ENCODE measurements at places on chromosomes 1 and 21.

DNA sequence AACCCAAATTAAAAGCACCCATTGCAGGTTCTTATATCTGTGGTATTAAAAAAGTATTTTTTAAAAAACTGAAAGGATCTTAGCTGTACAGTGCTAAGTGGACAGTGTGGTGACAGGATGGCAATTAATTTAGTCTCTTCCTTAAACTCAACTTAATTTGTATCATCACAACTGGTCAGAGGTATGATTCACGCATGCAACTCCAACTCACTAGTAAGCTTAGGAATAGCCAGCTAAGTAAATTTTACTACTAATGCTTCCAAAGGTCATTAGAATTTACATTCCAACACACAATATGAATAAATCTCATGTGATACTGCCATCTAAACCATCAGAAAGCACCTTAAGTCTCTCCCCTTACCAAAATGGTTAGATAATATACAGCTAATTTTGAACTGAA lies 35.4 kb downstream of the ENAH start:
- DNase-seq, result no peak

GRCh38 chr1:109118089-109118488 lies 4.2 kb downstream of the ELAPOR1 start:
- DNase-seq, result no peak

- no peak for DNase-seq
These were observed 87.2 kb downstream of the ATP1A1 start for GRCh38 chr1:116460261-116460660.

DNA sequence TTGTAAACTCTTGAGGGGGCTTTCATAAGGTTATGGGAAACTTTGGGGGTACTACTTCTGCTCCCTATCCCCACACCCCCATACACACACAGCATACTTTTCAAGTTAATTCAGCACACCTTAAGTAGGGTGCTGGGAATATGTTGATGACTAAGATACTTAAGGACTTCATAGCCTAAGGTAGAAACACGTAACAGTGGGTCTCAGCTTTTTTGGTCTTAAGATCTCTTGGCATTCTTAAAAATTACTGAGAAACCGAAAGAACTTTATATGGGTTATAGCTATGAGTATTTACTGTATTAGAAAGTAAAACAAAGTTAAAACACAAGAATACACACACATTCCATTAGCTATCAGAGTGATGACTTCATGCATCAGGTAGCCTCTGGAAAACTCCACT lies 2.1 kb downstream of the OTUD3 start:
- DNase-seq, result no peak

GRCh38 chr1:221717485-221717853 lies 24.4 kb downstream of the DUSP10 start:
- DNase-seq, result no peak

- DNase-seq, result no peak
These were observed 69.9 kb downstream of the CACHD1 start for GRCh38 chr1:64539781-64540218.

- no peak for DNase-seq
These were observed 406 bp downstream of the NME7 start for GRCh38 chr1:169367096-169367685.

- DNase-seq, result no peak
These were observed 61.3 kb downstream of the ROR1 start for GRCh38 chr1:63835128-63835527.

DNA sequence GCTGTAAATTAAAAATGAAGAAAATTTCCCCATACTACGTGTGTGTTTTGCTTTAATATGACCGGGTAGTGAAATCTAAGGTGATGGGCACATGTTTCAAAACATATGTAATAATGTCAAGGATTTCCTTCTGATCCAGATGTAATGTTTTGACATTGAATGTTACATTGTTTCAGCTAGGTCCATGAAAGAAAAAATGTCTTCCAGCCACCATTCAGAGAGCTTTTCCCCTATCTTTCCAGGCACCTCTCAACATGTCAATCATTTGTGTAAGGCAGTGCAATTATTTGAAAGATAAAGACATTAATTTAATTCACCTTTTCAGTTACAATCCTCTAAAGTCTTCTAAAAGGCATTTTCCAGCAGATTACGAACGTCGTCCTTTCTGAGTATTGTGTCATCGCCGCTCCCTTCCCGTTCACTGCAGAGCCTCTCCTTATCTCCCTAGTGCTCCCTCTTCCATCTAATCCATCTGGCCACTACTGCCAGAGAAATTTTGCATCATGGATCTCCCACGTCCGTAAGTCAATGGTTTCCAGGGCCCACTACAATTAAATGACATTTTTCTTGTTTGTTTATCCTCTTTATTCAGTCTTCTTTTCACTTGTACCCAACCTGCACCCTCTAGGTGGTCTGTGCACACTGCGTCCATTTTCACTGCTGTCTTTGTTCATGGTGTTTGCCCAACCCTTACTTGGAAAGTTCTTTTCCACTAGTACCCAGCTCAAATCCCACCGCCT lies 1.3 kb upstream of the VAMP3 start:
- no peak for DNase-seq

DNA sequence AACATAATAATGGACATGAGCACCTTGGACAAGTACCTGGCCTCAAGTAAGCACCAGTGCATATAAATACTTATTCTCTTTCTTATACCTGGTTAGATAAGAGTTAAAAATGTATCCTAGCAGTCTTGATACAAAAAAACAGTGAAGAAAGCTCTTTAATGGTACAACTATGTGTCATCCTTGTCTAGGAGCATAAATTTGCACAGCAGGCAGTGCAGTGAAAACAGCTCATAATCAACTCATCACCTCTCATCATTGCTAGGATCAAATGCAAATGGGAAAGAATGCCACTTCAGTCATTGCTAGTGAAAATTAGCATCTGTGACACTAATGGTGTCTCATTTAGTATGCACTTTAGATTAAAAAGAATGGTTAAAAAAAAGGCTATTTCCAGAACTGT lies 7.6 kb downstream of the SAMSN1 start:
- no peak for DNase-seq

GRCh38 chr1:1925437-1926345 lies 6.6 kb upstream of the TMEM52 start:
- DNase-seq, result no peak

- DNase-seq, result no peak
These were observed 90.5 kb downstream of the CASZ1 start for GRCh38 chr1:10705953-10706352.

DNA sequence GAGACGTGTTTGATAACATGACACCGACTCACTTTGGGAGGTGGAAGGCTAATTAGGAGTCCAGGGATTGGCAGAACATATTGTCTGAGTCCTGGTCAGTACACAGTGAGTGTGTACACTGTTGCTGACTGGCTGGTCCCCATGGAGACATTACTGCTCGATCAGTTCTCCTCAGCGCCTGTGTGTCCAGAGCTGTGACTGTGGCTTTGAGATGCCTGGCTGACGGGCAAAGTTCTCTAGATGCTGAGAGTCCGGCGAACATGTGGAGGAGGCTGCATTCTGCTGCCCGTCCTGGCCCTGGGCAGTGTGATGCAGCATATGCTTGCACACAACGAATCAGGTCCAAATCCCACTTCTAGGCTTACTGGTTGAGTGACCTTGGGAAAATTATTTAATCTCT lies 280.1 kb upstream of the ST6GALNAC5 start:
- no peak for DNase-seq

DNA sequence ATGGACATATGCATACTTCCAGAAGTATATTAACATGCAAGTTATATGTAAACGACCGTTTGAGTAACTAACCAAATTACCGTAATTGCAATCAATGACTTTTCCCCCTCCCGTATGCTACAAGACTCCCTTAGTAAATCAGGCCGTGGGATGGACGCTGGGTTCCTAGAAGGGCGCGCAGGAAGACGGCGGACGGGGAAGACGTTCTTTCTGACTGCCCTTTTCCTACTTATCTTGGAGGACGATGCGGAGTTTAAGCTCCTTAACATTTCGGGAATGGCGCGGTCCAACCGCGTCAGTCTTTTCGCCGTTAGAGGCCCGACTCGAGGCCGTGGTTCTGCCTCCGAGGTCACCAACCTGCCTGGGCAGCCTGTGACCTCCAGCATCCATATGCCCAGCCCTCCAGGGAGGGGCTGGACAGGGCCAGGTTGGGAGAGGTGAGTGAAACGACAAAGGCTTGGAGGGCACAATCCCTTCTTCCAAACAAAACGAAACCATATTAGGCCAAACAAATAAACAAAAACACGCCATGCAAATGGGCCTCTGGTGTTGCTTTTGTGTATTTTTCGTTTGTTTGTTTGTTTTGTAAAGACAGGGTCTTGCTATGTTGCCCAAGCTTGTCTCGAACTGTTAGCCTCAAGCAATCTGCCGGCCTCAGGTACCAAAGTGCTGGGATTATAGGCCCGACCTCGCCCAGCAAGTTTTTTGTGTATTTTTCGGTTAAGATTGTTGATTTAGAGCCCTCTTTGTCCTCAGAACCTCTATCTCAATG lies 873 bp upstream of the PI4KB start:
- no peak for DNase-seq

DNA sequence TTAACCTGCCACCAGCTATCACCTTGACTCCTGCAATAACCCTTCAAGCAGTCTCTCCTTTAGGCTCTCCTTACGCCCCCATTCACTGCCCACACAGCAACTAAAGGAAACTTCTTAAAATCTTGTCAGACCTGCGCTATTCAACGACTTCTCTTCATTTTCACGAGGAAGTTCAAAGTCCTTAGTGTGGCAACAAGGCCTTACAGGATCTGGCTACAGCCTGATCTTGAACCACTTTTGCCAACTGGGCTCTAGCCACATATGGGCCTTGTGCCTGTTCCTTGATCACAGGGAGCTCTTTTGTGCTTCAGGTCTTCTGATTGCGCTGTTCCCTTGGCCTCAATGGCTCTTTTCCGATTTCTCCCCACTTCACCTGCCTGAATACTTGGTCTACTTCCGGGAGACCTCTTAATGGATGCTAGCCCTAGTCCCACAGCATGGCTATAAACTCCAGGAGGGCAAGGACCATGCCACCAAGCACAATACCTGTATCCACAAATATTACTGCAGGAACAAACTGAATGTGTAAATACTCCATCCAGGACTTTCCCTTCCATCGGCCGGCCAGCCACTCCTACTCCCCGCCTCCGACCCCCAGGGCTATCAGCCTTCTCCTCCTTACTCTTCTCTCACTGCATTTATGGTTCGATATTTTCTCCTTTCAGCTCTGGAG lies 2.3 kb upstream of the CTNNBIP1 start:
- no peak for DNase-seq

DNA sequence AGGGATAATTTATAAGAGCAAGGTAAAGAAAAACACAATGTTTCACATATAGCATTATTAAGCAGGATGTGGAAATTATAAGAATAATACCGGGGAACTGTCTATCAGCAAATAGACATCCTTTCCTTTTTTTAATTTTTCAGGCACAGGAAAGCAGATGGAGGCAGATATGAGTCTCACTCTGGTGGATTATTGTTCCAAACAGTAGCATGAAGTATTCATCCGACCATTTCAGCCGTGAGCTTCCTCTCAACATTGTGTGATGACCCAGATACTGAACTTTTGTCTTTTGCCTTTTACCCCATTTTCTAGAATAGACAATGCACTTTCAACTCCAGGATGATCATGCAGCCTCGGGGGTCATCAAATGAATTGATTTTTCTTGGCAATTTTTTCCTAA lies 599.8 kb downstream of the ADGRL2 start:
- no peak for DNase-seq

GRCh38 chr1:182295697-182296096 lies 95.9 kb downstream of the GLUL start:
- DNase-seq, result no peak

DNA sequence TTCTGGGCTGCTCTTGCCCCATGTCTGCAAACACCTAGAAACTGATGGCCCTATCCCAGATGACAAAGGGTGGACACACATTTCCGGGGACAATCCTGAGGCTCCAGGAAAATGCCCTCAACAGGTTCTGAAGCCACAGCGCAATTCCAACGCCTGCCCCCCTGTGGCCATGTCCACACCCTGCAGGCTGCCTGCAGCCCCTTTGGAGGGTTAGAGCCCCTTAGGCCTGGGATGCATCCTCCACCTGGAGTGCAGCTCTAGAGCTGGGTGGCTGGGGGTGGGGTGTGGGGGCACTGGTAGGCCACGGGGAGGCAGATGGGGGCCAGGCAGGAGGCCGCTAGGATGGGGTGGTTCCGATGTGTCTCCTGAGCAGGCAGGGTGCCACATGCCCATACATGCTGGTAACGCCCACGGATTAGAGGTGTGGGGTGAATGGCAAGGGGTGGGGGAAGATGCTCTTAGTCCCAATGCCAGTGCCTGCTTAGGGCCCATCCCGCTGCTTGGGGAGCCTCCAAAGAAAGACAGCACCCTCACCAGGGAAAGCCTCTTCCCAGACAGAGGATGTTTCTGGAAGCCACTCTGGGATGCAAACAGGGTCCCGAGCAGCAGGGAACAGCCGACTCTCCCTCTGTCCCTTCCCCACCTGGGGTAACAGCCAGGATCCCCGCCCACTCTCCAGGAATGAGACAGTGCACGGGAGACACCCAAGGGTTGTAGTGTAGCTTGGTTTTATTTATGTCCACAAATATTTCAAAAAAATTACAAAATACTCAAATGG lies 34.0 kb downstream of the SLC45A1 start:
- no peak for DNase-seq

- DNase-seq, result no peak
These were observed 59.4 kb downstream of the ST6GALNAC3 start for GRCh38 chr1:76133977-76134376.

- DNase-seq, result no peak
These were observed 15.7 kb upstream of the GLIS1 start for GRCh38 chr1:53754484-53755312.

DNA sequence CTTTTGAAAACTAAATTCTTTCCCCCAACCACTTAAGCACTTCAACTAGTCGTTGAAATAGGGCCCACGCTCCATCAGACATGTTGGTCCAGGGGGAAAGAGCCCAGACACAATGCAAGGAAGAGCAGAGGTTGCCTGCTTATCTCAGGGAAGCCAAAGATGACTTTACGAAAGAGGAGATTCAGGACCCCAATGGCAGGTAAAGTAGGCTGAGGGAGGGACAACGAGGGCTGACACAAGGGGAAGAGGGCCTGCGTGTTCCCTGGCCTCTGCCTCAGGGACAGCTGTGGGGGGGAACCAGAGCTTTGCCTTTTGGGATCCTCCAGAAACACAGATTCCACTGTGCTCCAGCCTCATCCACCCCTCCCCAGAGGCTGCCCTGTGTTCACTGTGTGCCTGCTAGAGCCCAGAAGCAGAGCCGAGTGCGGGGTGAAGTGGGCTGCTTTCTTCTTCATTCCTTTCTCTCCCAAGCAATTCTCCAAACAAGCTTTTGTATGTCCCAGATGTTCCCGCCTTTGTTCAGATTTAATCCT lies 135.5 kb upstream of the GRIK3 start:
- DNase-seq, result no peak

DNA sequence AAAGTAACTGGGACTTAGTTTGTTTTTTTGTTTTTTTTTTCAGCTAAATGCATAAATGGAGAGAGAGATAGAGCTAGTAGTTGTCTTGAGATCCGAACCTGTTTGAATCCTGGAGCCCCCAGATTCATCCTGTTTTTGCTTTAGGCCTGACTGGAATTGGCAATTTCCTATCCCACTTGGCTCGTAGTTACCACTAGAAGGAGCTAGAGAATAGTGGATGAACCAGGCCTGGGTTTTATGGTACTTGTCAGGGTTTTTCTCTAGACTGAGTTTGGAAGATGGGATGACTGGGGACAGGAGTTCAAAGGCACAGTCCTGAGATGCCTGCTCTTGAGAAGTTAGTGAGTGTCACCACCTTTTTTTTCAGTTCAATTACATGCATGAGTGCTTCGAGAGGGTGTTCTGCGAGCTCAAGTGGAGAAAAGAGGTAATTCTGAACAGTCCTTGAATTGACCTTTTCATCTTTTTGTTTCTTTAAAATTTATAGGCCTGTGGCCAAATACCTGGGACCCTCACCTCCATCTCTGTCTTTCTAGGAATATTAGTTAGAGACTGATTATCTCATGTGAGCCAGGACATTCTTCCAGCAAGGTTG lies 23.4 kb downstream of the CELF3 start:
- no peak for DNase-seq

GRCh38 chr1:202576816-202577215 lies 133.4 kb downstream of the SYT2 start:
- no peak for DNase-seq
